ENCODE measurements at places on chromosomes 16 and 17. TPM values are rescaled to one million over a fixed set of nuclear protein-coding genes. Genes with fewer than 3 reads are reported as not detected.

Gene PMM2
- 61.6 TPM for total RNA-seq

Gene PHOSPHO1
- total RNA-seq, result not detected

Gene KRT24
- total RNA-seq, result not detected

Gene KRTAP16-1
- total RNA-seq, result not detected

Gene GALR2
- total RNA-seq, result not detected

Gene AOC2
- total RNA-seq, result 0.13 TPM

Gene EPOP
- total RNA-seq, result 4.3 TPM

Gene C16orf90
- not detected for total RNA-seq

Gene HAGHL
- 5.8 TPM for total RNA-seq

Gene ITGB3
- 7.2 TPM for total RNA-seq

Gene CRK
- total RNA-seq, result 117 TPM

Gene CD300LG
- total RNA-seq, result not detected

Gene NF1
- total RNA-seq, result 46.0 TPM

Gene COQ9
- total RNA-seq, result 31.5 TPM

Gene COX6A2
- not detected for total RNA-seq

Gene SOX15
- 3.9 TPM for total RNA-seq

Gene KRT27
- not detected for total RNA-seq

Gene C16orf92
- total RNA-seq, result not detected

Gene ZNF750
- total RNA-seq, result not detected

Gene KCNH6
- not detected for total RNA-seq

Gene QRICH2
- total RNA-seq, result 4.0 TPM

Gene CACNG3
- total RNA-seq, result not detected

Gene RRAD
- 0.22 TPM for total RNA-seq

Gene SKAP1
- total RNA-seq, result not detected

Gene CLEC18C
- 0.25 TPM for total RNA-seq

Gene C16orf74
- total RNA-seq, result 13.2 TPM

Gene RNF222
- total RNA-seq, result not detected

Gene TBC1D26
- total RNA-seq, result not detected

Gene ACAP1
- total RNA-seq, result 4.4 TPM

Gene GDPD1
- 3.7 TPM for total RNA-seq

Gene IKZF3
- total RNA-seq, result not detected

Gene KREMEN2
- not detected for total RNA-seq

Gene ZNF624
- 3.1 TPM for total RNA-seq

Gene JPH3
- not detected for total RNA-seq

Gene CA7
- total RNA-seq, result 0.65 TPM

Gene TAT
- total RNA-seq, result not detected
